ENCODE measurements at places on chromosomes 16 and 17. TPM values are rescaled to one million over a fixed set of nuclear protein-coding genes. Genes with fewer than 3 reads are reported as not detected.

DNA sequence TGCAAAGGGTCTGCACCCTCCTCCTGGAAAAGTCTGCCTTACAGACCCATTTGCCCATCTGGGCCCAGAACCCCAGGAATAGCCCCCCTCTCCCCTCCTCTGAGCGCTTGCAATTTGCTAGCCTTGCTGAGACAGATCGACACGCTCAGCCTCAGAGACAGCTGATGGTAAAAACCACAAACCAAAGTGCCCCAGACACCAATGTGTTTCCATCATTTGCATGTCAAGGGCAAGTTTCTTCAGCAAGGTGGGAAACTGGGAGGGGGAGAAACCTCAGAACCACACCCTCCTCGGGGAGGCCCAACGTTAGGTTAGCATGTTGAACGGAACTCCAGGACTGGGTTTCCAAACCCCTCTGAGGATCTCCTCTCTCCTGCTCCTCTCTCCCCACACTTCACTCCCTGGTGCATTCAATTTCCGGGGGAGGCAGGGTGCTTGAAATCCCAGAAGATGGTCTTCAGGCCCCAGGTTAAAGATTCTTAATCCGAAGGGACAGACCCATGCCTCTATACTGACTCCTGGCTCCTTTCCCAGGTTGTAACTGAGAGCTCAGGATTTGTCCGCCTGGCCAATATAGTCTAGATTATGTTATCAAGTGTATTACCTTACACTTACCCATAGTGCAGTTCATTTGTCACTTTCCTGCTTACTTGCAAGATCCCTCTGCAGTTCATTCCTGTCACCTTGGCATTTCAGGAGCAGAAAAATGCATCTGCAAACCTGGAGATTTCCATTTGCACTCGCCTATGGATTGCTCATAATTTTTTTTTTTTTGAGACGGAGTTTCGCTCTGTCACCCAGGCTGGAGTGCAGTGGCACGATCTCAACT is 1.3 kb upstream of the CUEDC1 start:
- peak; percentile 21 for DNase-seq

DNA sequence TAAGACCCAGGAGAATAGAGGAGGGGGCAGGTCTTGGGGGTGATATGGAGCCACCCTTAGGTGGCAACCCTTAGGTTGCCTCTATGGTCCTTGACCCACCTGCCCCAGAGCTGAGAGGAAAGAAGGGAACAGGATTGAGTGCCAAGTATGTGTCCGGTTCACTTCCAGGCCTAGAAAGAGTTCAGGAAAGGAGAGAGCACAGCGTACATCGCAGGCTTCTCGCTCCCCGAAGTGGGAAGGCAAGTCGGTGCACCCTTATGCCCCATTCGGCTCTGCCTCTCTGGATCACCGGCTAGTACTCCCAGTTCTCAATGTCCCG is 631 bp downstream of the SP6 start:
- DNase-seq, result no peak

Gene CCL7
- 0.72 TPM for total RNA-seq

Gene RNF222
- not detected for total RNA-seq

GRCh38 chr17:17098551-17099179 is 56.4 kb downstream of the MPRIP start:
- peak; percentile 44 for DNase-seq

DNA sequence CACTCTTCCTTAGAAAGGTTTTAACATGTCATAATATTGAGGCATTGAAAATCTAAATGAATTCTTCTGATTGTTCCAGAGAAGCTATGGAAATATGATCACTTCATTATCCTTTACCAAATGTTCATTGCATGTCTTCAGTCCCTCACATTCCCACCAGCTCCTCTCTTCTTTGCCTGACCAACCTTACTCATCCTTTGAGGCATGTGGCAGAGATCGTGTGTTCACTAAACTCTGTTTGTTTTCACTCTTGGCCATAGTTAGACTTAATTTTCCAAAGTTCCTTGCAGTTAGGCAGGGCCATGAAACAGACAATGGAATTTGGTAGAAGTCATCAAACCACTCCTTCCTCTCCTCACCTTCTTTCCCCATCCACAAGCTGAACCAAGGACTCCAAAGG is 266.5 kb upstream of the HSBP1 start:
- no peak for DNase-seq

GRCh38 chr17:79400989-79401703 is 209.7 kb downstream of the RBFOX3 start:
- DNase-seq, result peak; percentile 70

GRCh38 chr16:22161999-22162655 is at the start of gene SDR42E2:
Gene SDR42E2 (plus strand): TSS chr16:22162506. CDS start chr16:22165583, 3,077 bp downstream.
- peak; percentile 40 for DNase-seq

DNA sequence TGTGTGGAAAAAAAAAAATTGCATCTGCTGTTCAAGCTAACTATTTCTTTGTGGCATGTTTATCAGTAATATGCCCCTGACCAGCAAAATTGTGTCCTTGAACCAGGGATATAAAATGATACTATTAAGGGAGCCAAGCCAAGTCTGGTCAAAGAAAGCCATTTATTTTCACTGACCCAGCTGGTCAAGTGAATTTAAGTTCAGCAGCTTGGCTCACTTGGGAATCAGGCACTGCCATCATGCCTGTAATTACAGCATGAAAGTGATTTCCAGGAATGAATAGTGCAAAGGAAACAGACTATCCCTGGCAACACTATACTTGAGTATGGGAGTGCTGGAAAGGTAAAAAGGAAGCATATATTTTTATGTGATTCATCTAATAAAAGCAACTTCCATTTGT is 934.6 kb upstream of the CDH8 start:
- no peak for DNase-seq

DNA sequence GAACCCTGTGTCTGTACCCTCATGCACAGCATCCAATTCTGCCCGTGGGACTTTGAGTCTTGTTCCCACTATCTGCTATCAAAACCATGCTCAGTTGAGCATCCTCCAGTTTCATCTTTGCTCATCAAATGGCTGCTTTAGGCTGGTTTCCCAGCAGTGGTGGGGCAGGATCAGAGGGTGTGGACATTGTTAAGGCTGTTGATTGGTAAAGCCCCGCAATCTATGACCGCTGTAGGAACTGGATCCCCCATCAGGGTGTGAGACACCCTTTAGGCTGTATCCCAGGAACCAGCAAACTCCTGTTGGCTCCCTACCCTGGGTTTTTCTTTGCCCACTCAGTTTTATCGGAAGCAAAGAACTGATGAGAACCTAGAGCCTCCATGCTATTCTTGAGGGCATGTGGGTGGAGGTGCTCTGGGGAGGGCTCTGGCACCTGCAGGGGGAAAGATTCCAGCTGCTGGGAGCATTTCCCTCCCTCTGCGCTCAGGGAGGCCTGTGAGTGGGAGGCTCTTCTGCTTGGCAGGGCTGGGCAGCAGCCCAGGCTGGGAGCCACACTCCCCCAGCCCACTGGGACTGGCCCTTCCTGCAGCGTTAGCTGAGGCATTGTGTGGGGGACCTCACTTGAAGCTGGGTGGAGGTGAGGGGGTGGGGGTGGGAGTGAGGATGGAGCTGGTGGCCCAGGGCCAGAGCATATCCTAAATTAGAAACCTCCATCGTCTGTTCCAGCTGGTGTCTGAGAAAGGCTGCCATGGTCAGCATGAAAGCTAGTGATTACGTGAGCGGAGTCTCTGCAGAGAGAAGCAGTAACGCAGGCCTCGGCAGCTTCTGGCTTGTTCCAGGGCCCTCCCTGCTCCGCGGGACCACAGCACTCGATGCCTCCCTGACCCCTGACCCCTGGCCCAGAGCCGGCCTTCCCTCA is 160.6 kb downstream of the IRF8 start:
- peak; percentile 49 for DNase-seq

Gene GAS2L2
- not detected for total RNA-seq

DNA sequence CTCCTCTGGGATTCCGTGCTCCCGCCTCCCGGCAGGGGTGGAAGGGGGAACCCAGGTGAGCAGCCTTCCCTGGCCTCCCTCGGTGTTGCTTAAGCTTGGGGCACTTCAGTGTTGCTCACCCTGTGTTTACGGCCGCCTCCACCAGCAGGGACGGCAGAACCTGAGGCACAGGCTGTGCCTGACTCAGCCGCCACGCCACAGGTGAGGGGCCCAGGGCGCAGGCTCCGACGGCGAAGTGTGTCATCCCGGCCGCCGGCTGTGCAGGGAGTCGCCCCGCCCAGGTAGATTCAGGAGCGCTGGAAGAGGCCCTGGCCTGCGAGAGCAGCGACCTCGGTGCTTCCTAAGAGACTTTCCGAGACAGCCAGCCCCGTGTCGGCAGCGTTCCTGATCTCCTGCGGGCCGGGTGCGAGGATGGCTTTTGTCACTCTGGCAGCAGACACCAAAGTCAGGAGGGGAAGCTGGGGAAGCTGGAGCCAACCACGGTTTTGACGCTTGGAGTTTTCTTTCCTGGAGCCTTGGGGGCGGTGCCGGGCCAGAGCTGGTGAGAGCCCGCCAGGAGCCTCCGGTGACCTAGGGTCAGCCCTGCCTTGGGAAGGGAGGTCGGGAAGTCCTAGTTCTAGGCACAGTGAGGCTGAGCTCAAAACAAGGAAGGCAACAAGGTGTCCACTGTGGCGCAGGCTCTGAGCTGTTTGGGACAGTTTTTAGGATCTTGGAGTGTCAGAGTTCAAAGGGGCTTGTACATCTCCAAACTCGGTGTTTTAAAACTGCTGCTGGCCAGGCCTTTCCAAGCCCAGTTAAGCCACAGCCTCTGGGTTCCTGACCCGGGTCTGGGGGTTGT is 2.1 kb downstream of the GSE1 start:
- peak; percentile 90 for DNase-seq

GRCh38 chr16:49964973-49965372 is 60.1 kb upstream of the CNEP1R1 start:
- DNase-seq, result no peak

Gene MAP2K3
- 67.1 TPM for total RNA-seq

Gene RDM1
- total RNA-seq, result 0.66 TPM

DNA sequence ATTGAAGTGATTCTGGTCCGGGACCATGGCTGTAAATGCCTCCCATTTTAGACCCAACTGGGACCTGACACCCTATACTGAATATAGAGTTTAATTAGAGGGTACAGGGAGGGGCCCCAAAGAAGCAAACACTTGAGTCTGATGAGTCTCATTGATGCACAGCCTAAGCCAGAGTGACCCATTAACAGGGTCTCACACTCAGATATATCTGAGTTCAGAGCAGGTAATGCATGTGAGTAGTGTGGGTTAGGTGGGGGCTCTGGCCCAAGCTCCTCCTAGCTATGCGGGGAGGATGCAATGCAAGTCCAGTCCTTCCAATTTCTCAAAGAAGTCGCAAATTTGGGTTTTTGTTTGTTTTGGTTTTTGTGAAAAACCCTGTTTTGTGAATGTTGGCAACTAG is 17.1 kb upstream of the MARCHF10 start:
- DNase-seq, result no peak

- no peak for DNase-seq
Measured at GRCh38 chr16:4976079-4976478, 17.9 kb downstream of the SEC14L5 start.

Gene TAC4
- not detected for total RNA-seq
